ENCODE measurements at places on chromosomes 12 and 14.

DNA sequence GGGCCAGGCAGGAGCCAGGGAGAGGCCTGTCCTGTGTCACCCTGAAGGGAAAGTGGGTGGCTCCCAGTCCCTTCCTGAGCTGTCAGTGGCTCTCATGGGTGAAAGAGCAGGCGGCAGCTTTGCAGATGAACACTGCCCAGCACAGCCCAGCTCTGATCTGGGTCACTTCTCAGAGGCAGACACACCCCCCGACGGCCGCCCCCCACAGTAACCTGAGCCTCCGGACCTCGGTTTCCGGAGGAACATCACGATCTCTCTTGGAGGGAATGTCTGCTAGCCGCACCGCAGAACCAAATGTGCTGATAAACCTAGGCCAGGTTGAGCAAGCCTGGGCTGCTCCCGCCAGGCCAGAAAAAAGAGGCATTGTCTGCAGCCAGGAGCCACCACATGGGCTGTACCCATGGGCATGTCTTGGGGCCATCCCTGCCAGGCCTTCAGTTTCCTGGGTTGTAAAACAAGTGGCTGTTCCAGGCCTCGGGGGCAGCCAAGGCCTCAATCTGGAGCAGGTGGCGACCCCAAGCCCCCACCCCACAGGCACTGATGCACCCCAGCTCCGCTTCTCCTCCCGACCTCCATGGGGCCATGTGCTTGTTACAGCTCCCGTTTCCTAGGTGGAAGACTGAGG lies 57.6 kb downstream of the NCOR2 start:
- no peak for DNase-seq

GRCh38 chr14:97299661-97300060 lies 502.5 kb downstream of the VRK1 start:
- no peak for DNase-seq

DNA sequence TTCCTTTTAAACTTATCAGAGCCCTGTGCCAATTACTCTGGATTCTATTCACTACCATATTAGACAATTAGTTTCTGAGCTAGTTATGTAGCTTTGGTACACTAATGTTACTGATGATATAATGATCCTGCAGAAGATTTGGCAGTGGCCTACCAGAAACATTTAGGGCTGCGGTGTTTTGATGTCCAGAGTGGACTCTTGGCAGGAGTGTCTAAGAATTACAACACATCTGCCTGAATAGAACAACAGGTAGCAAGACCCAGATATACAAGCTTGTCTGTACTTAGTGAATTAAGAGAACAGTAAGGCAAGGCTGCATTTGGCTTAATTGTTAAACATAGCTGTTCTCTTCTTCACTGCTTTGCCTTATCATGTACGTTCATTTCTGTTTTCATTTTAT lies 691.6 kb upstream of the FBXO33 start:
- DNase-seq = no peak

DNA sequence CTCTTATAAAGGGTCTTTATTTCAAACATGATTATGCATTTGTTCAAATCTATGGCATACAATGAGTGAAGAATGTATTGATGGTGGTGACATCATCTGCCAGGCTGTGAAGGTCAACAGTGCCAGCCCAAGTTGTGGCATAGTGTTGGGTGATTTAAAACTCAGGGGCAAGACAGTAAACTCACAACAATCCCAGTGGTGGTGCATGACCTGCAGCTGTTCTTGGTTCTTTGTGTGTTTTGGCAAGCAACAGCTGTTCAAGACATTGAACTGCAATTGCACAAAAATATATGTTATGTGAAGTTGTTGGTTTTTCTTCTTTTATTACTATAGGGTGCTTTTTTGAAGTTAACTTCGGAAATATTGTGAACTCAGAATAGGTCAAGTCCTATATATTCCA lies 851.6 kb downstream of the NRXN3 start:
- no peak for DNase-seq

DNA sequence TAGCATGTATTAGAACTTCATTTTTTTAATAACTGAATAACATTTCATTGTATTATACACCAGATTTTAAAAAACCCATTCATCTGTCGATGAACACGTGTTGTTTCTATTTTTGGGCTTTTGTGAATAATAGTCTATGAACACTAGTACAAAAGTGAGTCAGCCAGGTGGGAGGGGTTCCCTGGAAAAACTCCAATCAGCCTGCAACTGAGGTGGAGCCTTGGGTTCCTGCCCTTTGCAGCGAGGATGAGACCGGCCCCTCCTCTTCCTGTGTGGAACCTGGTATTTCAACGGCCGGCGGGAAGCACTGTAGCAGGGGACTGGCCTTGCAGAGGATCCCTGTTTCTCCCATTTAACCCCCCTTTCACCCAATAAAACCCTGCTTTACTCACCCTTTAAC lies 56.1 kb downstream of the LMNTD1 start:
- DNase-seq = no peak

DNA sequence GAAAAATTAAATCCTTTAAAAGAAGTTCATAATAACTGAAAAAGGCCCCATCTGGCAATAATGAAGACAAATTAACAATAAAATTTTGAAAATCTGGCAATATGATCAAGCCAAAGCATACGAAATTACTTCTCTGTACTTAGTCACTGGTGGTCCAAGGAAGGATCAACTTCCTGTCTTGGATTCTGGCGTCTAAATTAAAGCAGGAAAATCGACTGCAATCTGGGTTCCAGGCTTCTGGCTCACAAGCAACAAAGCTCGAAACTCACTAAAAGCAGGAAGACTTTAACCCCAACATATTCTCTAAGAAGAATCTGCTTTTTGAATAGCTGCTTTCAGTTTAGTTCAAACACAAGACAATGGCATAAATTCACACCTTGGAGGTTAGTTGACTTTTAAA lies 49.7 kb downstream of the LRIG3 start:
- DNase-seq = no peak

GRCh38 chr14:85528080-85528896 lies 1.7 kb upstream of the FLRT2 start:
- no peak for DNase-seq

All from activated T-cell treated with anti-CD3 and anti-CD28 coated beads for 24 hours (primary cell).